ENCODE measurements at places on chromosomes 6 and 20. TPM values are rescaled to one million over a fixed set of nuclear protein-coding genes. Genes with fewer than 3 reads are reported as not detected.

GRCh38 chr6:21082091-21082490, 511.5 kb upstream of the SOX4 start:
- peaks cover 2% of the 10 kb centered on the region for H3K27me3 ChIP-seq
- H3K4me1 ChIP-seq = peaks cover 2% of the 10 kb centered on the region
- H3K36me3 ChIP-seq = no peaks in the 10 kb centered on the region
- no peak for DNase-seq
- no peak overlapping the region for H3K4me3 ChIP-seq

- H3K36me3 ChIP-seq = no peaks in the 10 kb centered on the region
- peak overlapping the region; percentile 67 for H3K4me3 ChIP-seq
- peaks cover 12% of the 10 kb centered on the region for H3K4me1 ChIP-seq
- H3K27me3 ChIP-seq = peaks cover 7% of the 10 kb centered on the region
These were observed 99.9 kb downstream of the CDH26 start for GRCh38 chr20:60057866-60058807.

GRCh38 chr6:159099961-159100360, 55.2 kb upstream of the TAGAP start:
- H3K36me3 ChIP-seq = no peaks in the 10 kb centered on the region
- no peak overlapping the region for H3K27ac ChIP-seq
- H3K4me3 ChIP-seq = no peak overlapping the region
- H3K4me1 ChIP-seq = peaks cover 30% of the 10 kb centered on the region

- no peak overlapping the region for H3K27ac ChIP-seq
- no peaks in the 10 kb centered on the region for H3K36me3 ChIP-seq
- no peaks in the 10 kb centered on the region for H3K27me3 ChIP-seq
- peaks cover 5% of the 10 kb centered on the region for H3K4me1 ChIP-seq
- no peak overlapping the region for H3K4me3 ChIP-seq
These were observed 3.3 kb upstream of the THEMIS start for GRCh38 chr6:127904160-127904559.

- H3K4me1 ChIP-seq = no peaks in the 10 kb centered on the region
- H3K4me3 ChIP-seq = no peak overlapping the region
- H3K27me3 ChIP-seq = no peaks in the 10 kb centered on the region
- no peak overlapping the region for H3K27ac ChIP-seq
These were observed 15.2 kb upstream of the ARFGEF3 start for GRCh38 chr6:138146544-138146943.

DNA sequence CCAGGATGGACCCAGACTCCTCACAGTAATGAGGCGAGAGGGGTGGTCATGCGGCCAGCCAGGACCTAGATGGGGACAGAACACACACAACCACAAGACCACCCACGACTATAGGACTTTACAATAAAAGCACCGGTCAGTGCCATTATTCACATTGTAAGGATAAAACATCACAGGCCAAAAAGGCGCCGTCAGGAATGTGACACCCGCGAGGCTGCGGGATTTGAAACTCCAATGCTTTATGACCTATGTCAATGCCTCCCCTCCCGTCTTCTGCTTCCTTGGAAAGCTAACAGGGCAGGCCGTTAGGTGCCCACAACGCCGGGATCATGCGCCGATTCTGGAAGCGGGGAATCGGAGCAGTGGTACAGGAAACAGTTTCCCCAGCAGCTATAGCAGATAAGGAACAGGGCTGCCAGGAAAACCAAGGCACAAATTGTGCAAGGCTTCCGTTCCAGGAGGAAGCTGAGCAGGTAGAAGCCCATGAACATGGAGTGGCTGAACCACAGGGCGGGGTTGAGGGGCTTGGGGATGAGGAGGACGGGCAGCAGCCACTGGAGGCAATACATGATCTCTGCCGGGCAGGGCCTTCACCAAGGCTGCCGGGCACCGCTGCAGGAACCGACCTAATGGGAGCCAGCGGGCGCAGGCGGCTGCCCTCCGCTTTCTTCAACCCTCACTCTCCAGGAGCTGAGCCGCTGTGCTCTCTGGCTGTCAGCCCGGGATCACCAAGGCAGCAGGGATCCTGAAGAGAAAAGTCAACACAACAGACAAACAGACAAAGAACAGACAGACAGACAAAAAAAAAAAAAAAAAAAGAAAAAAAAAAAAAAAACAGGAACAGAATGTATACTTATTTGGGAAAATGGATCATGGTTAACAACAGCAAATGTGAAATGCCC, 2.2 kb upstream of the NNAT start:
- H3K4me1 ChIP-seq = peaks cover 58% of the 10 kb centered on the region
- H3K27me3 ChIP-seq = peaks cover 23% of the 10 kb centered on the region
- peaks cover 17% of the 10 kb centered on the region for H3K36me3 ChIP-seq
- peak overlapping the region; percentile 89 for H3K27ac ChIP-seq
- DNase-seq = no peak

DNA sequence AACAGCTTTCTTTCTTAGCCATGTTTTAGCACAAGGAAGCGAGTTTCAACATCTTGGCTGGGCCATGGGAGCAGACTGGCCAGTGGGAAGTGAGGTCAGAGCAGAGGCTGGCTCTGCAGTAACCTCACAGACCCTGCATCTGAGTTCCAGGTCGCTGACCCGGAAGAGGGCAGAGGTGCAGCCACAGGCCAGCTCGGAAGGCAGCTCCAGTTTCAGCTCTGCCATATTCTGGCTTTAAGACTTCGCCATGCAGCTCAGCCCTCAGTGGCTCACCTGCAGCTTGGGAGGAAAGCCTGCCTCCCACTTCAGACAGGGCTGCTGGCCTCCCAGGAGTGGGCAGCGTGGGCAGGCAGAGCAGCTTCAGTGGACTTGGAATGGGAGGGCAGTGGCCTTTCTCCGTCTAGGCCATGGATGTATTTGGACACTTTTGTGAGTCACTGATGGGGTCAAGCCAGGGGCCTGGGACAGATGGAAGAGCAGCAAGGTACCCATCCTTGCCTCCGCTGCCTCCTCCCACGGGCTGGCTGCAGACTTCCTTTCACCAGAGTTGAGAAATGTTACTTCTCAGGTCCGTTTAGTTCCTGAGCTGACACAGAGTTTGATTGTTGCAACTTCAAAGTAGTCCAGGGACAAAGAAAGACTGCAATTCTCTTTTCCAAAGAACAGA, 18.5 kb downstream of the CST8 start:
- H3K27me3 ChIP-seq = peaks cover 4% of the 10 kb centered on the region
- H3K36me3 ChIP-seq = no peaks in the 10 kb centered on the region
- H3K4me1 ChIP-seq = peaks cover 3% of the 10 kb centered on the region
- DNase-seq = no peak
- H3K27ac ChIP-seq = no peak overlapping the region

DNA sequence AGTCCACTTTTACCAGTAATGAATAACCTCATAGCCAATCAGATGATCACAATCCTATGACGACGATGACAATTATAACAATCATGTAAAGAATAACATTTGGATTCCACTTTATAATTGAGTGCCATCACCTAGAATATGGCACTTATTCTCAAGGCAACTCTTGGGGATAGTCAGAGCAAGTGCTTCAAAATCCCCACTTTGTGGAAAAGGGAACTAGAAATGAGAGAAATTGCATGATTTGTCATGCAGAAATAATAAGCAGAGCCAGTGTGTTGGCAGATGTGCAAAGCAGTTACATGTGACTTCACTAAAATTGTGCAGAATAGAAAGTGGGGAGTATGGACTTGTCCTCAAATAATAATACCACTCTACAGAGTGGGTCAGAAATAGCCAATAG, 41.3 kb downstream of the FRK start:
- no peak overlapping the region for H3K27ac ChIP-seq
- no peak for DNase-seq
- H3K27me3 ChIP-seq = peaks cover 2% of the 10 kb centered on the region
- no peak overlapping the region for H3K4me3 ChIP-seq
- H3K4me1 ChIP-seq = peaks cover 31% of the 10 kb centered on the region

GRCh38 chr6:153568628-153569027, 437.5 kb upstream of the RGS17 start:
- H3K4me3 ChIP-seq = no peak overlapping the region
- no peak overlapping the region for H3K27ac ChIP-seq
- peaks cover 7% of the 10 kb centered on the region for H3K4me1 ChIP-seq

GRCh38 chr20:56606174-56606945, 22.7 kb upstream of the TFAP2C start:
- DNase-seq = no peak
- H3K4me3 ChIP-seq = no peak overlapping the region
- H3K27ac ChIP-seq = no peak overlapping the region
- no peaks in the 10 kb centered on the region for H3K27me3 ChIP-seq
- no peaks in the 10 kb centered on the region for H3K36me3 ChIP-seq

- no peak for DNase-seq
- H3K27me3 ChIP-seq = peaks cover 2% of the 10 kb centered on the region
- H3K4me3 ChIP-seq = no peak overlapping the region
- no peaks in the 10 kb centered on the region for H3K36me3 ChIP-seq
- peaks cover 4% of the 10 kb centered on the region for H3K4me1 ChIP-seq
- H3K27ac ChIP-seq = no peak overlapping the region
These were observed 208.0 kb downstream of the TBXT start for GRCh38 chr6:165959627-165960026.

- DNase-seq = no peak
- H3K27me3 ChIP-seq = peaks cover 1% of the 10 kb centered on the region
- H3K36me3 ChIP-seq = peaks cover 2% of the 10 kb centered on the region
- no peak overlapping the region for H3K27ac ChIP-seq
- peaks cover 11% of the 10 kb centered on the region for H3K4me1 ChIP-seq
These were observed 757.5 kb upstream of the NRSN1 start for GRCh38 chr6:23368557-23368956.

GRCh38 chr6:163668061-163668426, 253.5 kb downstream of the QKI start:
- H3K36me3 ChIP-seq = no peaks in the 10 kb centered on the region
- H3K27ac ChIP-seq = no peak overlapping the region
- no peak for DNase-seq
- peaks cover 18% of the 10 kb centered on the region for H3K4me1 ChIP-seq

- H3K4me3 ChIP-seq = no peak overlapping the region
- DNase-seq = no peak
- peaks cover 3% of the 10 kb centered on the region for H3K27me3 ChIP-seq
- H3K36me3 ChIP-seq = no peaks in the 10 kb centered on the region
These were observed 566.3 kb downstream of the DHX35 start for GRCh38 chr20:39528436-39528835.

GRCh38 chr6:15553031-15553430, 109.8 kb downstream of the DTNBP1 start:
- H3K4me3 ChIP-seq = no peak overlapping the region
- no peak overlapping the region for H3K27ac ChIP-seq
- peaks cover 2% of the 10 kb centered on the region for H3K27me3 ChIP-seq
- H3K4me1 ChIP-seq = peaks cover 10% of the 10 kb centered on the region
- no peaks in the 10 kb centered on the region for H3K36me3 ChIP-seq
- DNase-seq = no peak

- H3K4me1 ChIP-seq = peaks cover 22% of the 10 kb centered on the region
- peak overlapping the region; percentile 60 for H3K27ac ChIP-seq
- H3K27me3 ChIP-seq = peaks cover 12% of the 10 kb centered on the region
- H3K36me3 ChIP-seq = peaks cover 9% of the 10 kb centered on the region
- peak overlapping the region; percentile 85 for H3K4me3 ChIP-seq
- no peak for DNase-seq
These were observed 626 bp downstream of the SLC13A3 start for GRCh38 chr20:46650575-46651090.

GRCh38 chr20:57174737-57175136, 91.7 kb downstream of the BMP7 start:
- H3K27ac ChIP-seq = no peak overlapping the region
- H3K4me1 ChIP-seq = no peaks in the 10 kb centered on the region
- peaks cover 5% of the 10 kb centered on the region for H3K27me3 ChIP-seq
- no peaks in the 10 kb centered on the region for H3K36me3 ChIP-seq

- H3K27ac ChIP-seq = no peak overlapping the region
- DNase-seq = no peak
- no peaks in the 10 kb centered on the region for H3K36me3 ChIP-seq
- H3K4me3 ChIP-seq = no peak overlapping the region
These were observed 259.0 kb downstream of the SYNE1 start for GRCh38 chr6:152378169-152378568.

GRCh38 chr6:157779705-157780604, 43.1 kb upstream of the SNX9 start:
- no peaks in the 10 kb centered on the region for H3K36me3 ChIP-seq
- H3K27me3 ChIP-seq = no peaks in the 10 kb centered on the region
- DNase-seq = no peak
- H3K27ac ChIP-seq = no peak overlapping the region

- no peak overlapping the region for H3K4me3 ChIP-seq
- DNase-seq = no peak
- peaks cover 25% of the 10 kb centered on the region for H3K4me1 ChIP-seq
- peaks cover 12% of the 10 kb centered on the region for H3K27me3 ChIP-seq
- H3K36me3 ChIP-seq = no peaks in the 10 kb centered on the region
- no peak overlapping the region for H3K27ac ChIP-seq
These were observed 20.2 kb downstream of the GFOD1 start for GRCh38 chr6:13467216-13467600.

GRCh38 chr6:111050261-111051023, 36.9 kb upstream of the SLC16A10 start:
- no peak overlapping the region for H3K27ac ChIP-seq
- DNase-seq = no peak
- H3K27me3 ChIP-seq = no peaks in the 10 kb centered on the region
- no peaks in the 10 kb centered on the region for H3K4me1 ChIP-seq

GRCh38 chr6:112563368-112563767, 216.2 kb downstream of the RFPL4B start:
- H3K27ac ChIP-seq = no peak overlapping the region
- H3K27me3 ChIP-seq = no peaks in the 10 kb centered on the region
- DNase-seq = no peak
- H3K36me3 ChIP-seq = no peaks in the 10 kb centered on the region

DNA sequence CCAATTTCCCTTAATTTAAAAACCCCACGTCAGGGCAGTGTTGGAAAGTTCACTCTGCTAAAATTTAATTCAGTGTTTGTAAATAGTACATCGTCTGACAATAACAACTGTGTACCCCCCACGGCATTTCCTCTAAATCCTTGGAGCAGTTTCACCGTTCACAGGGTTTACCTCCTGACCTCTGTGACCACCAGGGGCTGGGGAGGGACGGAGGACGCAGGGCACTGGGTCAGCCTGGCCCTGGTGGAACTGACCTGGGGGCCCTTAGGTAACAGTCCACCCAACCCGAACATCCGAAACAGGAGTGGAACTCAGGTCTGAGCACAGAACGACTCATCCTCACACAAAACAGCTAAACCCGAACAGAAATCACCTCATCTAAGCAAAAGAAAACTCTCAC, 2.1 kb downstream of the ZBTB46 start:
- peaks cover 13% of the 10 kb centered on the region for H3K27me3 ChIP-seq
- H3K36me3 ChIP-seq = no peaks in the 10 kb centered on the region
- H3K4me3 ChIP-seq = peak overlapping the region; percentile 98
- peaks cover 30% of the 10 kb centered on the region for H3K4me1 ChIP-seq

DNA sequence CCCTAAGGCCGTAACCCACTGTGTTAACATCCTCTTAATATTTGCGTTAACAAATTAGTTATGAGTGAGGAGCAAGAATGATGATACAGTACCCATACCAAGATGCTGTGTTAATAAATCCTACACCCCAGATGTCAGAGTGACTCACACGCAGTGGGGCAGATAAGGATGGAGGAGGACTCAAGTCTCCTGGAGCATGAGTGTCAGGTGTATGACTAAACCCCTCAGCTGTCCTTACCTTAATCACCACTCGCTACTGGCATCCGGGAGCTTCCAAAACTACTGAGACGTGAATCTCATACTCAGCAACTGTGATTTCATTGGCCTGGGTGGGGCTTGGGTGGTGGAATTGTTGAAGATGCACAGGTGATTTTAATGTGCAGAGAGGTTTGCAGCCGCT, 131.3 kb upstream of the MTHFD1L start:
- no peak overlapping the region for H3K4me3 ChIP-seq
- H3K27me3 ChIP-seq = no peaks in the 10 kb centered on the region
- no peak overlapping the region for H3K27ac ChIP-seq
- no peaks in the 10 kb centered on the region for H3K36me3 ChIP-seq
- DNase-seq = no peak

Gene SCP2D1
- not detected for total RNA-seq

Gene ADAM33
- total RNA-seq = 0.27 TPM

Gene SMIM26
- total RNA-seq = 35.7 TPM

Gene METTL24
- total RNA-seq = 1.5 TPM

Gene CAP2
- 24.4 TPM for total RNA-seq

Gene DZANK1
- total RNA-seq = 6.4 TPM

Gene ABHD16B
- total RNA-seq = not detected

Gene PCSK2
- total RNA-seq = 28.7 TPM

Gene PSMF1
- total RNA-seq = 241 TPM

Gene CCN6
- not detected for total RNA-seq
